ENCODE measurements at places on chromosomes 12 and 14.

- DNase-seq, result peak; percentile 90
These were observed 25.8 kb upstream of the MSI1 start for GRCh38 chr12:120394483-120395367.

DNA sequence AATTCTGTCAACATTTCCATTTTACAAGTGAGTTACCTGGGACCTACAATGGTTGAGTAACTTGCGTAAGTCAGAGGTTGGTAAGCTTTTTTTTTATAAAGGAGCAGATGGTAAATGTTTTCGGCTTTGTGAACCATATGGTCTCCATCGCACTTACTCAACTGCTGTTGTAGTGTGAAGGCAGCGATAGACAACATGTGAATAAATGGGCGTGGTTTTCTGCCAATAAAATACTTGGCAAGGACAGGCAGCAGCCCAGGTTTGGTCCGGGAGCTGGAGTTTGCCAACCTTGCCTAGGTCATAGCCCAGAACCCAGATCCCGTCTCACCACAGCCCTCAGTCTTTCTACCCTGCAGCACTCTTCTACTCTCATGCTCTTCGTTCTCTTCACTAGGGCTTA is 6.3 kb downstream of the DDX55 start:
- no peak for DNase-seq

DNA sequence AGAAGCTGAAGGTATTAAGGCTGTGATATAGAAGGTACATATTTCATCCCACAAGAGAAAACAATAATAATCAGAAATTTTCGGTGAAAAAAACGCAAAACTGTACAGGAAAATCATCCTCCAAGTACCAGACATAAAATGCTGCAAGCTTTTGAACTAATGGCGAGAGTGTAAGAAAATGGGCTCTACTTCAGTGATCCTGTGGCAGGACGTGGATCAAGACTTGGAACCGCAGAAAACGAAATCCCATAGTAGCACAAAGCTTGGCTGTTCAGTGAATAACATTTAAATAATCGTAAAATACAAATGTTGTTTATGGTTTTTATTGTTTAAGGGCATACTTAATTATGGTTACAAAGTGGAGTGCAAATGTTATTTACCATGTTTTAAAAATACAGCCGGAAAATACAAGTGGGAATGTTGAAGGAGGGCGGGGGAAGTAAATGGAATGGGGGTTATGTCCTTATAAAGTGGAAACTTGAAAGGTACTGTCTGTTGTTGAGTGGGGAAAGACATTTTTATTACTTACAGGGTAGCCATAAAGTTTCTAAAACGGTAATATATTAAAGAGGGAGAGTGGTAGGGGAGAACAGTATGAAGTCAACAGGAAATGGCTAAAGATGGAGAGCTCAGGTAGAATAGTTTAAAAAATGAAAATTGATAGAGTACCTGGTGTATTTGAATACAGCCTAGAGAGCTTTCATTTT is 1.1 kb downstream of the SMIM10L1 start:
- DNase-seq, result no peak

DNA sequence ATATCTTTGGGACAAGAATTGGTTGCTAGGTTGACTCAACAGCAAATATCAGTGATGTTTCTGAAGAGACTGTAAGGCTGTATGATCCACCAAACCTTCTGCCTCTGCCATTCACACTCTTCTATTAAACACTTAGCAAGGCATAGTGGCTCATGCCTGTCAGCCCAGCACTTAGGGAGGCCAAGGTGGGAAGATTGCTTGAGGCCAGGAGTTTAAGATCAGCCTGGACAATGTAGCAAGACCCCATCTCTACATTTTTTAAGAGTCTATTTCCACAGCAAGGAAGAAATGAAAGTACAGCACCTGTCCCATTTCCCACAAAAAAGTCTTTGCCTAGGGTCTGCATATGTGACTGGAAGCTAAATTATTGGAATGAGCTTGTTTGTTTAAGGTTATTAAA is 7.8 kb downstream of the ARG2 start:
- DNase-seq, result no peak

- DNase-seq, result no peak
These were observed 204.4 kb downstream of the TMX1 start for GRCh38 chr14:51444353-51445000.

DNA sequence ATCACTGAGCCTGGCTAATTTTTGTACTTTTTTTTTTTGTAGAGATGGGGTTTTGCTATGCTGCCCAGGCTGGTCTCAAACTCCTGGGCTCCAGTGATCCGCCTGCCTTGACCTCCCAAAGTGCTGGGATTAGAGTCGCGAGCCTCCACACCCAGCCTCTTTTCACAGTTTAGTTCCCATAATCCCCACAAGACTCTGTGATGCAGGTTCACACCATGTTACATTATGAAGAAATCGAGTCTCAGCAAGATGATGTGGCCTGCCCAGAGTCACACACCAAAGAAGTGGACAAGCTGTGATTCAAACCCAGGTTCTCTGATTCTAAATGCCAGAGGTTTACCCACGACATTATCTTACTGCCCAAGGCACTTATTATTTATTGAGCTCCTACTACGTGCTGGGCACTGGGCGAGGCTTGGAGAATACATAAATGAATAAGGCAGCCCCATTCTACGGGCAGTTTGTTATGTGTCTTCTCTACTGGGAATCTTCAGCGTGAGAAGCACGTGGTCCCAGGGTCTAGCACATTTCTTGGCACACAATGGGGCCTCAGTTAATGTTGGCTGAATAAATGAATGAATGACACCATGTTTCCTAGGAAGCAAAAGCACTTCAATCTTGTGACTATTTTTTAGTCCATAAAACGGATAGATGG is 23.5 kb upstream of the OASL start:
- DNase-seq, result no peak

DNA sequence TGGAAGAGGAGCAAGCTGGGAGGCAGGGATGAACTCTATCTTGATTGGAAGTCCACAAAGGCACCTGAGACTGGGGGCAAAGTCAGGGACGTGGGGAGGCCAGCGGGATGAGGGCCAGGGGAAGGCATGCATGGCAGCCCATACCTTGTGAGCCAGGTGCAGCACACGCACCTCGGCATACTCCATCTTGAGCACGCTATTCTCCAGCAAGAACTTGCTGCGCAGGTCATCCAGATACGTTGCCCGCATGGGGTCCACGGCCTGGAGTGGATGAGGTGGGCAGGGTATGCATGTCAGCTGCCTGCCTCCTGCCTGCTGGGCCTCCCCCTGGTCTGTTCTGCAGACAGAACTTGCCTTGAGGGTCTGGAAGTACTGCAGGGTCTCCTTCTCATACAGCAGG is 3.9 kb downstream of the RABGGTA start:
- DNase-seq, result no peak

All from body of pancreas (tissue), 4 donors.